ENCODE measurements at places on chromosomes 5 and 9.
A peak's percentile ranks its signal among the peaks of the same experiment; 100 is the strongest.

DNA sequence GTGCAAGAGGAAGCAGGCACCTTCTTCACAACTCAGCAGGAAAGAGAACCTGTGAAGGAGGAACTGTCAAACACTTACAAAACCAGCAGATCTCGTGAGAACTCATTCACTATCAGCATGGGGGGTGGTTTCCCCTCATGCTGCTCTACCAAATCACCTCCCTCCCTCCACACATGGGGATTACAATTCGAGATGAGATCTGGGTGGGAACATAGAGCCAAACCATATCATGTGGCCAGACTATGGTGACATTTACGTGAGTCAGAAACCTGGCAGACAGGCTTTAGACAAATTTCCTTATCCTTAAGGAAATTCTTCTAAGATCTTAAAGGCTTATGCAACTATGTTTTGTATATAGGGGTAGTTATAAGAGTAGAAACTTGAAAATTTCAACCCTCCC lies 8.7 kb upstream of the AOPEP start:
- peak; percentile 13 for DNase-seq

DNA sequence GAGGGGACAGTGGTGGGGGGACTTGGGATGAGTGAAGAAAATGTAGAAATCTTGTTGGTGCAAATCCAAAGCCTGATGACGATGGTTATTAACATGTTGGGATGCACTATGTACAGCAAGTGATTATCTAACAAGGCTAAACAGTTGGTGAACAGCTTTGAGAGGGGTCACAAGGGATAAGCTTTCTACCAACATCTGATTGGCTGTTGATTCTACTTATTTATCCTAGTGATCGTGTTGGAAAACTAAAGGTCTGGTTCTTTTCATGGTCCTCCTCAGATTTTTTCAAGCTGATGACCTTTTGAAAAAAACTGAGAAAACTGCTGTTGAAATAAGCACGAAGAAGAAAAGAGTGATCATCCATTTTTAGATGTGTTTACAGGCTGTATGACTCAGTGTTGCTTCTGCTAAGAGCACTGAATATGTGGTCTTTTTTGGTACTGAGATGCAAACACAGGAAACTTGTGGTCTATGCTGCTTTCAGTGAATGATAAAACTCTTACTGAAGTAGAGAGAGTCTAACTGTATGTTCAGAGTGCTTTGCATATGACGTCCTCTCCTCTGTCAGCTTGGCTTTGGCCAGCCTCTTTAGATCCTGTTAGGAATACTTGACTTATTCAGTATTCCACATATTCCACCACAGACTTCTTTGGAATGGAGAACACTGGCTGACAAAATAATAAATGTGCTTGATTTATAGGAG lies 174.8 kb downstream of the SLF1 start:
- DNase-seq, result peak; percentile 60

GRCh38 chr9:20604562-20604961 lies 17.7 kb downstream of the MLLT3 start:
- DNase-seq, result no peak

- no peak for DNase-seq
These were observed 27.9 kb upstream of the FBXL17 start for GRCh38 chr5:108409786-108410185.

DNA sequence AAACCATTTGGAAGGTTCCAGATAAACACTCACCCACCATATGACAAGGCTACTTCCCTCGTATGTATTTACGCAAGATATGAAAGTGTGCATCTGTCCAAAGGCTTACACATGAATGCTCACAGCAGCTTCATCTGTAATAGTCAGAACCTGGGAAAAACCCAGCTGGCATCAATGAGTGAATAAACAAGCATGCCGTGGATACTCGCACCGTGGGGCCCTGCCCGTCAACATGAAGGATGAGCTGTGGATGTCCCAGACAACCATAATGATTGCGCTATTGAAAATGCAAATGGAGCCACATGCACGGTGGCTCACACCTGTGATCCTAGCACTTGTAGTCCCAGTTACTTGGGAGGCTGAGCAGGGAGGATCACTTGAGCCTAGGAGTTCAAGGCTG lies 60.6 kb upstream of the FCN1 start:
- DNase-seq, result no peak
